ENCODE measurements at places on chromosomes 13 and 19. TPM values are rescaled to one million over a fixed set of nuclear protein-coding genes. Genes with fewer than 3 reads are reported as not detected.
A peak's percentile ranks its signal among the peaks of the same experiment; 100 is the strongest.

SPRED3 gene
- total RNA-seq, result 0.37 TPM

SCN1B gene
- 4.3 TPM for total RNA-seq

LGI4 gene
- 0.99 TPM for total RNA-seq

FTL gene
- 9,909 TPM for total RNA-seq

FFAR1 gene
- not detected for total RNA-seq

VSTM1 gene
- 0.37 TPM for total RNA-seq

GRIN2D gene
- 0.16 TPM for total RNA-seq

ZSCAN18 gene
- 12.2 TPM for total RNA-seq

MBD3L2 gene
- total RNA-seq, result not detected

DNA sequence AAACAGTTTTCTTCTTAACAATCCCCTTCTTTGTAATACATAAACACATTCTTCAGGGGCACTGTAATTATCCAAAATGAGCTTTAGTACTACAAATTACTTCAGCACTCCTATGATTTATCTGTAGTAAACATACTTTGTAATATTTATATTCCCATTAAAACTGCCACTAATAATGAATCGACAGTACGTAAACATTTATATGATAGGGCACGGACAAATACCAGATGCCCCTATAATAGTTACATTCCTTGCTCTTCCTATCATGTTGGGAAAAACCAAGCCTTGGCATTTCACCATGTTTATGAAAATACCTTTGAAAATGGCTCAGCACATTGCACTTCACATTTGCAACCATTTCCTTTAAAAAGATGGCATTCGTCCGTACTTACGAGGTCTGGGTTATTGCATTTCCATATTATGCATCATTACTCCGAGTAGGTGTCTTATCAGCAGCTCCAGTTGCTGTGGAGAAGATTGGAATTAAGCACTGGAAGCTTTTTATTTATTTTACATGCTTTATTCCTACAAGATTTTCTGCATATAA, 1043.4 kb downstream of the DIAPH3 start:
- no peak for DNase-seq

- no peak for DNase-seq
Measured at GRCh38 chr13:93559718-93560117, 333.1 kb downstream of the GPC6 start.

DNA sequence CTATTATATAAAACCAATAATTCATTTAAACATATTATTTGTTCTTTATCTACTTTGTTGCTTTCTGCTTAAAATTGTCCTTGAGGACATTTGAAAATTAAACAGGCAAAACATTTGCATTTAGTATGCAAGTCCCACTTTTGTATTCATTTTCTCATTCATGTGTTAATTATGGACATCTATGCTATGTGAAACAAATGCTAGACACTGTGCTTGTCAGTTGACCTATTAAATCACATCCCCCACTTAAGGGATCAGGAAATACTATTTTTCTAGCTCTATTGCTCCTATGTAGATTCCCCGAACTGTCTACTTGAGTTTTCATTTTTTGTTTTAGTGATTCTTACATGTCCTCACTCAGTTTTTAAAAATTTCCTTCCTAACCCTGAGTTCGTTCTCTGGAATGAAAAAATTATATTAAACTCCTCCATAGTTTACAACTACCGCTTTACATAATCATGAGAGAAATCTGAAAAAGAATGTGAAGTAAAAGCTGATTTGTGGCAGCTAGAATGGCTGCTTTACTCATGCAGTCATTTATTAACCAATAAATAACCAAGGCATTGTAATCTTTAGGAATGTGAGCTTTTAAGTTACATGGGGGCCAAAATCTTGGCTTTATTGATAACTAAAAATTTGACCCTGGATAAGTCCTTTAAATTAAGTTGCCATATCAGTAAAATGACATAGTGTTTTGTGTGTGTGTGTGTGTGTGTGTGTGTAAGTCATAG, 188.5 kb downstream of the LIG4 start:
- no peak for DNase-seq

- no peak for DNase-seq
Measured at GRCh38 chr13:97653443-97654140, 219.6 kb downstream of the RAP2A start.

DNA sequence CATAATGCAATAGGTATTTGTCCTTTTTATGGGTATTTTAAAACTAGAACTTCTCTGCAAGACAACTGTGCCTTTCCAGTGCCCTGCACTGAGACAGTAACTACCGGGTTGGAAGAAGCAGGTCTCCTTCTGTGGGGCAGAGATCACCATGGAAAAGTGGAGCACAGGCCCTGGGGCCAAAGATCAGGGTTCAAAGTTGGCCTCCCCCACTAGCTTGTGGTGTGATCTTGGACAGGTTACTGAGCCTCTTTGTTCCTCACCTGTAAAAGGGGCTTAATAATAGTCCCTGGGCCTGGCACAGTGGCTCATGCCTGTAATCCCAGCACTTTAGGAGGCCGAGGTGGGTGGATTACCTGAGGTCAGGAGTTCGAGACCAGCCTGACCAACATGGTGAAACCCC, 68.3 kb downstream of the CEBPG start:
- DNase-seq, result no peak

GRCh38 chr13:61410669-61411297, 4.9 kb downstream of the PCDH20 start:
- DNase-seq, result no peak

DNA sequence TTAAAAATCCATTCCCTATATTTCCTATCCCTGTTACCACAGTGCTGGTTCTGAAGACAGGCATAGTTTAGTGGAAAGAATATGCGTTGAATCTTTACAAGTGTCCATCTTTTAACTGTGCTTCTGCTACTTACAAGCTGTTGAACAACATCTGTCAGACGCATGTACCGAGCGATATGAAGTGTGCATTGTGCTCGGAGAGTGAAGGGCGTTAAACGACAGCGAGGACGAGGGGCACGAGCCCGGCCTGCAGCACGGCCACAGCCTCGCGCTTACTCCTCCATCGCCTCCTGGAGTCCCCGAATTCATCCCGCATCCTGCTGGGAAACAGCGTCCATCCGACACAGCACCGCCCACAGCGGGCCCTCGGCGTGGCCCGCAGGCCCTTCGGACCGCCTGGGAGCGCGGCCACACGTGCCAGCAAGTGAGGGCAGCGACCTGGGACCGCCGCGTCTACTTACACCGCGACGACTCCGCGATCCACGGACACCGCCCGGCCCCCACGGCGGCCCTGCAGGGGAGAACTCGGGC, 514 bp downstream of the PCID2 start:
- DNase-seq, result peak; percentile 64

GRCh38 chr13:72864142-72865011, 82.4 kb downstream of the PIBF1 start:
- no peak for DNase-seq

GRCh38 chr13:54890976-54891375, 1862.4 kb downstream of the OLFM4 start:
- DNase-seq, result no peak

DNA sequence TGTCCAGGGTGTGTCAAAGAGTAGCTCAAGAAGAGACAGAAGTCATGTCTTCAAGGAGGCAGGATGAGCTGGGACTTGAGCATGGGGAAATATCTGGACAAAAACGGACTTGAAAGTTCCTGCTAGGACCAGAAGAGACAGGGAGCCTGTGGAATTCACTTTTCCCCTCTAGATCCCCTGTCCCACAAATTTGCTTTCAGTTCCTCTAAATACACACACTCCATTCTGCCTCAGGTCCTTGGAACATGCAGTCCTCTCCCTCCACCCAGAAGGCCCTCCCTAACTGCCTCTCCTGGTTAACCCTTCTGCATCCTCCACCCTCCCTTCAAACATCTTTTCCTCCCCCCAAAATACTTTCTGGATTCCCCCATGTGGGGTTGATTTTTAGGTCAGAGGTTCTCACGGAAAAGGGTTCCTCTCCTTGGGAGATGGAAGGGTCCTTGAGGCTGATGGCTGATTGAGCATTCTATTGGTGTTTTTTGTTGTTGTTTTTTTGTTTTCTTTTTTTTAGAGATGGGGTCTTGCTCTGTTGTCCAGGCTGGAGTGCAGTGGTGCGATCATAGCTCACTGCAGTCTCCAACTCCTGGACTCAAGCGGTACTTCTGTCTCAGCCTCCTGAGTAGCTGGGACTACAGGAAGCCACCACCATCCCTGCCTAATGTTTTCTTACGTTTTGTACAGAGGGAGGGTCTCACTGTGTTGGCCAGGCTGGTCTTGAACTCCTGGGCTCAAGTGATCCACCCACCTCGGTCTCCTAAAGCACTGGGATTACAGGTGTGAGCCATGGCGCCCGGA, 6.9 kb upstream of the RETN start:
- no peak for DNase-seq

DNA sequence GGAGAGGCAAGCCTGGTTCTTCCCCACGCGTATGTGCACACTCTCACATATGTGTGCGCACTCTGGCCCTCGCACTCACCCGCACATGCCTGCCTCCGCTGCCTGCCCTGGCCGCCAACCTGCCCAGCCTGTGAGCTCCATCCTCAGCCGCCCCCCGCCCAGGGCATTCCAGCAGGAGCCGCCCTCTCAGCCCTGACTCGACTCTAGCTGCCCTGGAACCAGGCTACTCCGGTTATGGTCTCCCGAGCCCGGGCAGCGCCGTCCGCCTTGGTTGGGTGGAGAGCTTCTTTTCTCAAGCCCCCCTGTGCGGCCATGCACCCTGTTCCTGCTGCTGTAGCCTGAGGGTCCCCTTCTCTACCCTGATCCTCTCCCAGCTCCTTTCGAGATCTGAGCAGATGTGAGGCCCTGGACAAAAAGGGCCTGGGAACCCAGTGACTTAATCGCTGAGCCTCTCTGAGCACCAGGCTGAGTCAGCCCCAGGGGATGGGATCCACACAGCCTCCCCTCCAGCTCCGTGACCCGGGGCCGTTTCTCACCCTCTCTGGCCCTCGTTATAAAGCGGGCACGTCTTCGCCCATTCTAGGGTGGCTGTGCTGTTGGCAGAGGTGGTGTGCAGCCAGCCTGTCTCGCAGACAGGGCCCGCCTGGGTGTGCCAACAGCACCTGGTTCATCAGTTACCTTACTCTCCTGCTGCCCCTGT, 191.5 kb downstream of the TEX29 start:
- no peak for DNase-seq

DNA sequence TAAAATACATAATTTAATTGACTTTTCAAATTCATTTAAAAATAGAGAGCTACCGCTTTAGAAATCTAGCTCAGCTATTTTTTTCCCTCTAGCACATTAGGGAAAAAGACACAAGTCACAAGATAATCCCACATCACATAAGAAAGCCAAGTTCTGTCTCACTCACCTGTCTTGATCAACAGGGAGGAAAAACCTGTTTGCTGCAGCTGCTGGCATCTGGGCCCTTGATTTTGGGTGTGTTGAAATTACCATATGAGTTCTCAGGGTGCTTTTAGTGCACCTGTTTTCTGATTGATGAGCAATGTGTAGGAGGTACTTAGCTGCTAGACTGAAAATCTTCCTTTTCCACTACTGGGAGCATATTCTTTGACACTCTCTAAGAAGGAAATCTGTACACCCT, 53.8 kb downstream of the ZDHHC20 start:
- no peak for DNase-seq

DNA sequence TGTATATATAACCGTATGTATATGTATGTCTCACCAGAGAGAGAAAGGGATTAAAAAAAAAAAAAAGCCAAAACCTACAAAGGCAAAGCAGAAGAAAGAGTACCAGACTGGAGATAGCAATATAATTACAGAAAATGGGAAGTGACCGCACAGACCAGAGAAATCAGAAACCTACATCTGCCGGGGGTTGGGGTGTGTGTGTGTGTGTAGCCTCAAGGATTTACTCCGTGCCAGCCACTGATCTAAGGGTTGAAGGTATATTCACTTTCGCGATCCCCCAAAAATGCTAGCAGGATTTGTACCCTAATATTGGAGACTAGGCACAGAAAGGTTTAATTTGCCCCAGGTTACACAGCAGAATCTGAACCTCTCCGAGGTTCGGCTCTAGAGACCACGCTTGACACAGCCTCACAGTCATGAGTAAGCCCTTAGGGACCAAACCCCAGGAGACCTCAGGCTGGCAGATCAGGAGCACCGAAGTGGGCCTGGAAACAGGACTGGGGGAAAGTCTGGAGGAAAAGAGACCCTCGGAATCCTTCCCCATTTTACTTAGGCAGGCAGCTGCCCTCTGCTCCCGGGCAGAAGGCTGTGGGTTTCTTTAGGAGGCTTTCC, 14.8 kb downstream of the ARL11 start:
- DNase-seq, result no peak

DNA sequence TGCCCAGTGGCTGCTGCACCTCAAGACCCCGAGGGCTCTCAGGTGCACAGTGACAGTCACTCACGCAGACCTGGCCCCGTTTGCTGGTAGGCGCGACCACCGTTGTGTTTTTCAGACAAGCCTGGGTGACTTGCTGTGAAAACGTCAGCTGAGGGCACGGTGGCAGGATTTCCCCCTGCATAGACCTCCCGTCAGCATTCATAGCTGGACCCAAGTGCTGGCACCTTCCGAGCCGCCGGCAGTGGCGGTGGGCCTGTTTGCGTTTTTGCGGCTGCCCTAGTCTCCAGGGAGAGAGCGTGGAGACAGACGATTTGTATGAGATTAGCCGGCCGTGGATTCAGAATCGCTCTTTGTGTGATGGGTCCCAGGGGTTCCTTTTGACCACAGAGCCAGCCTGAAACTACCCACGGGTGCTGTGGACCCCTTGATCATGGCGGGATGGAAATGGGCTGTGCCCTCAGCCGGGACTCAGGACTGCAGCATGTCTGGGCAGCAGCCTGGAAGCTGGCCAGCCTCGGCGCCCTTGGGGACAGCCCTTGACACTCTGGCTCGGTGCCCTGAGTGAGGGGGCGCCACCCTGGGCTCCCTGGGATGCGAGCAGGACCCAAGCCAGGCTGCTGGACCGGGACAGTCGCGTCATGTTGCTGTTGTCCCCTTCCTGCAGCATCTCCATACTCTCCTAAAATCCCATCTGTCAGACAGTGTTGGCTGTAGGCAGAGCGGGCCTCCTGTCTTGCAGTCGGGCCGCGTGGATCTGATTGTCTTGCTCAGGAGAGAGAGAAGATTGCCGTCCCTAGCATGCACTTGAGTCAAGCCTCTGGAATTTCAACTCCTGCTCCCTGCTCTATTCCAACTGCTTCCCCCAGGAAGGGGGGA, 8.6 kb downstream of the KDM4B start:
- no peak for DNase-seq

GRCh38 chr13:46577696-46578589, 25.0 kb downstream of the LRCH1 start:
- DNase-seq, result no peak

- DNase-seq, result no peak
Measured at GRCh38 chr13:64749301-64749700, 2480.8 kb downstream of the PCDH9 start.

GRCh38 chr13:45224176-45224575, 23.3 kb upstream of the KCTD4 start:
- no peak for DNase-seq

DNA sequence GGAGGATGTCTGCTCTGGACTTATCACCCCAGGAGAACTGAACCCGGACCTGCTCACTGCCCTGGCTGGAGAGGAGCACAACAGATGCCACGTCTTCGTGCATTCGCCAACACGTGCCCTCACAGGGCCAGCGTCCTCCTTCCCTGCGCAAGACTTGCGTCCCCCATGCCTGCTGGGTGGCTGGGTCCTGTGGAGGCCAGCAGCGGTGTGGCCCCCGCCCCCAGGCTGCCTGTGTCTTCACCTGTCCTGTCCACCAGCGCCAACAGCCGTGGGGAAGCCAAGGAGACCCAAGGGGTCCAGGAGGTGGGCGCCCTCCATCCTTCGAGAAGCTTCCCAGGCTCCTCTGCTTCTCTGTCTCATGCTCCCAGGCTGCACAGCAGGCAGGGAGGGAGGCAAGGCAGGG, 3.4 kb upstream of the TEKTIP1 start:
- no peak for DNase-seq

GRCh38 chr13:81779876-81780275, 1439.0 kb upstream of the SPRY2 start:
- DNase-seq, result no peak

GRCh38 chr19:879711-880438, 13.1 kb downstream of the MED16 start:
- DNase-seq, result no peak

Measured in right lobe of liver (tissue), 6 donors.